ENCODE measurements at places on chromosomes 12 and 14.
A peak's percentile ranks its signal among the peaks of the same experiment; 100 is the strongest.

GRCh38 chr14:106436310-106436905 lies 910.0 kb downstream of the TMEM121 start:
- peak; percentile 51 for DNase-seq

DNA sequence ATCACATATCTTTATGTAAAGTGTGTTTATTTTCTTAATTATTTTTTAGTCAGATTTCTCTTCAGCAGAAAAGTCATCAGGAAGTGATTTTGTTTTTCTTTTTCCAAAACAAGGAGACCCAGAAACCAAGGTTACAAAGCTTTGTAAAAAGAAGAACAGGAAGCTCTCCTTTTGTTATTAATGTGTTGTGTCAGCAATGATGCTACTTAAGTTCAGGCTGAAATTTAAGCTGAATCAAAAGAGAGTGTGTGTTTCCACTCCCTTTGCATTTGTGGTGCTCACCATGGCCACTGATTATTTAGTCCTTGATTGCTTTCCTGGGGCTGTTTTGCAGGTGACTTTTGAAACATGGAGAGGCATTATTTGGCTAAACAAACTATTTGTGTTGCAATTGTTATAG lies 155.3 kb upstream of the ATP2B1 start:
- DNase-seq = no peak

DNA sequence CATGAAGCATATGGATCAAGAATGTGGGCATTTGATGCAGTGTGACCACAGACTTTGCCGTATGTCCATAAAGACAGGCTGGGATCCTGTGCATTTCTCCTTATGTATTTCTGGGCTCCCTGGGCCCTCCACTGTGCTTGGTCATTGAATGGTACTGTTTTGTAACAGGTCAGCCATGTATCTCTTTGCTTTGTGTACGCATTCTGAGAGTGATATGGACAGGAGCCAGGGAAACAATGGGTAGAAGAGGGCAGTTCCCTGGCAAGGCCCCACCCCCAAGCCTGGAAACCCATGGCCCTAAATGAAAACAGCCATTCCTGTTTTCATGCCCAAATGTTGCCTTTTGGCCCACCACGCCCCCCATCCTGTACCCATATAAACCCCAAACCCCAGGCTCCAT lies 15.2 kb upstream of the FBXO34 start:
- no peak for DNase-seq

DNA sequence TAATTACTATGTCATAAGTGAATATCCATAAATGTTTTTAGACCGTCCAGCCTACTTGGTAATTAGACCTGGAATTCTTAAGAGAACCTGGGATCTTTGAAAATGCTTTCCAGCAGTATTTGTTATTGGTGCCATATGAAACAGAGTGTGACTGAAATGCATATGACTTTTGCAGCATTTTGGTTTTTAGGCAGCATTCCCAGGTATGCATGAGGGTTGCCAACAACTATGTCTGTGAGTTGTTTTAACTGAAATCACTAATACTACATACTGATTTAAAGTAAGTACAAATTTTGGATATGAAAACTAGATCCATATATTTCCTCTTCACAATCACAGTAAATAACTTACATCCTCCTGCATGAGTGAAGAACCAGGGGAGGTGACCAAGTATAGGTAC lies 437.7 kb upstream of the FAR2 start:
- no peak for DNase-seq

- no peak for DNase-seq
These were observed 19.4 kb downstream of the B4GALNT3 start for GRCh38 chr12:479161-479560.

DNA sequence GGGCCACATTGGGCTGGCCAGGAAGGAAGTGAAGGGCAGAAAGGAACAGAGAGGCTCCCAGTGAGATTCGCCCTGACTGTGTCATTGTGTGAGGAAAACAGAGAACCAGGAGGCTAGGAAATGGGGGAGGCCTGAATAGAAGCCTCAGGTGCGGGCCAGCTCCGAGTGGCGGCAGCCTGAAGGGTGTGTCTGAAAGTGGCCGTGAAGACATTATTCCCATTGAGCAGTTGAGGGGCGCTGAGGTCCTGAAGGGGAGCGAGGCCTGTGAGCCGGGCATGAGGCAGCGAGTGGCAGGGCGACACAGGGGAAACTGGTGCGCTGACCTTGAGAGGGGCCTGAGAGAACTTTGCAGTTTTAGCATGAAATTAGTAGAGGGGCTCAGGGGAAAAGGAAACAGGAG lies 6.9 kb downstream of the CLBA1 start:
- no peak for DNase-seq

- DNase-seq = no peak
These were observed 274.5 kb upstream of the SOX5 start for GRCh38 chr12:24223926-24224325.

- no peak for DNase-seq
These were observed 17.0 kb downstream of the SLC4A8 start for GRCh38 chr12:51441583-51441982.

DNA sequence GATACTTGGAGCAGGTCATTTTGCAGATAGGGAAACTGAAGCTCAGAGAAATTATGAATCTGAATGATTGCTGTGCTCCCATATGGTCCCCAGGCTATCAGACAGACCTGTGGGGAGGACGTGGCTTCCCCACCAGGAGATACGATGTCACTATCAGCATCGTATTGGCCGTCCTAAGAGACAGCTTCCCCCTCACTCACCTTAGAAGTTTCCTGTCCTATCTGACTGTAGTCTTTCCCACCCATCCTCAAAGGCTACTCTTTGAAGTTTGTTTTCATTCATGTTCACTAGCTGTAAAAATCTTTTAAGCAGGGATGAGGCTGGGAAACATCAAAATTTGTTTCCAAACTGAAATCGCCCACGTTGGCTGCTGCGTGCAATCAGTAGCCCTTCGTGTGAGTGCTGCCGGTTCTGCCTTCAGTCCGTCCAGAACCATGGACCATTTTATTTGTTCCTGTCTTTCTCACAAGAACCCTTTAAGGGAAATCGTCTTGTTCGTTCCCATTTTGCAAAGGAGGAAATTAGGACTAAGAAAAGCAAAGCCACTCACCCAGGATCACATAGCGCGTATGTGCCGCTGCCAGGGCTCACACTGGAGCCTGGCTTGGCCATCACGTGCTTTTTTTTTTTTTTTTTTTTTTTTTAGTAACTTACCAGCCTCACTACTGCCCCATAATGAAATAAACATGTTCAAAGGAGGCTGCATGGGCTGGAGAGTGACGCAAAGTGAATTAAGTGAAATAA lies 1.0 kb upstream of the KDM2B start:
- no peak for DNase-seq

DNA sequence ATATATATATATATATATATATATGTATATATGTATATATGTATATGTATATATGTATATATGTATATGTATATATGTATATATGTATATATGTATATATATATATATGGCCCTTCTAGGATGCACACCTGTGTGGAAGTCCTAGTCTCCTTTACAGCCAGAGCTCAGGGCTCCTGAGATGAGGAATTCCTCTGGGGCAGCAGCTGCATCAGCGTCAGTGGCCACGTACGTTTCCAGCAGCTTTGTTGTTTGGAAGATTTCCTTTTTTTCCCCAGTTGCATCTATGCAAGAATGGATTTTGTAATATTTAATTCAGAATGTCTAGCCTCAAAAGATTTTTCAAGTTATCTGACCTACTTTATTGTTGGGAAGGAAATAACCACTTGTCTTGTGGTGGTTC lies 68.6 kb downstream of the TNFAIP2 start:
- no peak for DNase-seq

- no peak for DNase-seq
These were observed 5.8 kb downstream of the LRIG3 start for GRCh38 chr12:58914457-58914856.

DNA sequence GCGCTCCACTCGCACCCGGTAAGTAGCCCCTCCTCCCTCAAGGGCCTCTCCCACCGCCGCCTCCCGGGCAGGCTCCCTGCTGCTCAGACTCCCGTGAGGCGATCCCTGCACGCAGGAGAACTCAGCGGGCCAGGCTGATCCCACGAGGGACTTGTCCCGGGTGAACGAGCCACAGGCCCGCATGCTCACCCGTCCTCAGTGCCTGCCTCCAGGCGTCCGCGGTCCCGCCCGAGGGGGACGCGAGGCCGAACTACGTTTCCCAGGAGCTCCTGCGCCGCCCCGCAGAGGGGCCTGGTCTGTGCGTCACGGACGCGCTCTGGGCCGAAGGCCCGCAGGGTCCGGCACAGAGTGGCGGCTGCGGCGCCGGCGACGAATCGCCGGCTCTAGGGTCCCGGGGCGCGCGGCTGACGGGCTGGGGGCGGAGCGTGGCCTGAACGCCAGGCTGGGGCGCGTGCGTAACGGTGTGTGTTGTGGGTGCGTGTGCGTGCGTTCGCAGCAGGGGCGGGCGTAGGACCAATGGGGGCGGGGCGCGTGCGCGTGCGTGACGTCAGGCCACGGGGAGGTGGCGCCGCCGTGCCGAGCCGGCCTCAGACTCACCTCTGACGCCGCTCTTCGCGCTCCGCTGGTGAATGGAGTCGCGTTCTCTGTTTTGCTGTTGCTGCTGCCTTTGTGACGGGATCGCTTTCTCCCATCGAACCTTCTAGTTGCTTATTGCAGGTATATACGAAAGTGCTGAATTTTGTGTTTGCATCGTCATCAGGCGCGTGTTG lies at the start of the genes ZNF10 and ZNF891:
Gene ZNF10, plus strand, starts transcription at position 590 of the 770 bp plus-strand sequence. CDS start 13,866 bp downstream, outside the sequence.
Gene ZNF891, minus strand, starts transcription at position 237 of the 770 bp plus-strand sequence. CDS start 8,356 bp downstream, outside the sequence.
- DNase-seq = peak; percentile 95

DNA sequence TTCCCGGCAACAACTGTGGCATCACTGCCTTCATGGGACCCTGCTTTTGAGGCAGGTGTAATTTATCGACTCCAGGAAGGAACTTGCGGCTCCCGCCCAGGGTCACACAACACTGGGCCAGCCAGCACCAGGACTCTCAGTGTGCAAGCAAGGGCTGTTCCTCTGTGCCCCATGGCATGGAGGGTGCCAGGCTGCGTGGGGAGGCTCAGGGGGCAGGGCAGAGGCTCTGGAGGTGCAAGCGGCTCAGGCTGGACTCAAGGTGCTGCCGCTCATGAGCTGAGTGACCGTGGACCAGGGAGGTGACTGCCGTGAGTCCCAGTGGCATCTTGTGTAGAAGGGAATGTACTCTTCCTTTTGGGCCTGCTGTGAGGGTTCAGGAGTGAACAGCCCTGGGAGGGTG lies 57.6 kb downstream of the SLC24A4 start:
- DNase-seq = no peak

DNA sequence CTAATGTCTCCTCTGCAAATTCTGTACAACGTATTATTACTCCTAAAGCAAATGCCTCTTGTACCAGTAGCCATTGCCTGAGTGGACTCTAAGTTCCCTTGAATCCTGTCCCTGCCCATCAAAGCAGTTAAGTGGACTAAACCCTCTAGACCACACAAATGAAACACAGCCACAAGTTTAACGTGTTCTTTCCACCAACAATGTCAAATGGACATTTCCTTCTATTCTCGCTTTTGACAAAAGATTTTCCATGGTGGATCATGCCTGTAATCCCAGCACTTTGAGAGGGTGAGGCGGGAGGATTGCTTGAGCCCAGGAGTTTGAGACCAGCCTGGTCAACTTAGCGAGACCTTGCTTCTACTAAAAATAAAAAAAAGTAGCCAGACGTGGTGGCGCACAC lies 15.9 kb downstream of the CCDC88C start:
- no peak for DNase-seq

- no peak for DNase-seq
These were observed 2.2 kb downstream of the TSHR start for GRCh38 chr14:80957613-80958012.

DNA sequence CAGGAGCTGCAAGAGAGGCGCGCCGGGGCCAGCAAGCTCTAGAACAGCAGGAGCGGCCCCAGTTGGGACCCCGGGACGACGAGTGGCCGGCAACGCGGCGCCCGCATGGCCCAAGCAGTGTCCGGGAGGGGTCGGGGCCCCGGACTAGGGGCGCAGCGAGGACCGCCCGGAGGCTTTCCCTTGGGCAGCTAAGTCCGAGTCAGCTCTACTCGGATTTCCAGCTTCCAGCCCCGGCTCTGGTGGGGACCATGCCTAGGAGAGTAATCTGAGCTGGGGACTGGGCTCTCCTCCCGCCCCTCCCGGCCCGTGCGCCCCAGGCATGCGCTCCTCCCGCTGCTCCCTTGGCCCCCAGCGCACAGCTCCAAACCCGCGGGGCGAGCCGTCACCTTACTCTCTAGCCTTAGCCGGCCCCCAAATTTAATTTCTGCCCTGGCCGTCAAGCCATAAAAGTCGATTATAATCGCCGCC lies 41.6 kb upstream of the CAPRIN2 start:
- DNase-seq = no peak

DNA sequence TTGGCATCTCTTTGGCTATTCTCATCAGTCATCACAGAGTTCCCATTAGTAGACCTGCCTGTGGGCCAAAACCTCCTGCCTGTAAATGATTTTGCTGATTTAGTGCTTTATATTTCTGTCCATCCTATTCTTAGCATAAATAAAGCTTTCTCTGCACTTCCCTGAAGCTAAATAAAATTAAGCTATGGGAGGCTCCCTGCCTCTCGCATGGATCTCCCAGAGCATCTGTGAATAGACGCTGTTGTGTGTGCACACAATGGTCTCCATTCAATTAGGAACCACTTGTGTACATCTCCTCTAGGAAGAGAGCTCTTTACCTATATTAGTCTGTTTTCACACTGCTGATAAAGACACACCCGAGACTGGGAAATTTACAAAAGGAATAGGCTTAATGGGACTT lies 80.4 kb downstream of the PPFIBP1 start:
- no peak for DNase-seq

- DNase-seq = no peak
These were observed 71.7 kb downstream of the KCNC2 start for GRCh38 chr12:75137896-75138295.

DNA sequence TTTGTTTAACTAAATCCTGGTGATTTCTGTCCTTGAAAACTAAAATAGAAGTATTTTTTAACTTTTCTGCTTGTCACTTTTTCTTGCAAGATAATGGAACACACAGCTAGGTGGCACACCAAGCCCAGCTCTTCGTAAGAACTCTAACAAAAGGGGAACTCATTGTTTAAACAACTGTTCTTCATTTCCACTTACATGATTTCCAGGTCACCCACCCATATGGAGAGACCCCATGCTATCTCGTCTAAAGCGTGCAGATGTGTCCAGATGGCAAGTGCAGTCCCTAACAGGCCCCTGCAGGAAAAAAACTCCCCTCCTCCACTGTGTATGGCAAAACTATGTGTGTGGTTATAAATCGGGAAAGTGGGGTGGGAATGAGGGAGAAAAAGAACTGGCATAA lies 43.3 kb upstream of the NT5DC3 start:
- DNase-seq = no peak

DNA sequence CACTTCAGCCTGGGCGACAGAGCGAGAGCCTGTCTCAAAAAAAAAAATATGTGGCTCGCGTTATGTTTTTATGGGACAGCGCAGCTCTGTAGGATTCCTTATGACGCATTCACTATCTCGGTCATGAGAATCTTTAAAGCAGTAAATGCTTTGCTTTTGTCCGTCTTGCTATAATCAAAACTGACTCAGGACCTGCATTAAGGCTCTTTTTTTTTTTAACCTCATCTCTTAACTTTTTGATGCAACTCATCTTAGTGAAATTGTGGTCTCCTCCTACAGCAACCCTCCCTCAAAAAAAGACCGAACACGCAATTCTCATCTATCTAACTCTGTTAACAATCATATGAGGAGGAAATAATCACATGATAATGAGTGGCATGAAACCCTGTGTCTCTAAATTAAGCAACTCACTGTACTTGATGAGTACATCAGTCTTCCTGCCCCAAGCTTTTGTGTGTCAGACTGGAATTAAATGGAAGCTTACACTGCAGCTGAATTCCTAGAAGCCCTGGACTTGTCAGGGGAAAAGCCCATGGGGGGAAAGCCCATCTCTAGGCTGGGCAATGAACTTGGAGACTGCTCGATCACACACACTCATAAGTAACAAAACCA lies 4.3 kb downstream of the P2RX4 start:
- DNase-seq = no peak

GRCh38 chr14:24418492-24418873 lies 11.0 kb downstream of the CBLN3 start:
- DNase-seq = no peak
